ENCODE measurements at places on chromosomes 2 and 18.
A peak's percentile ranks its signal among the peaks of the same experiment; 100 is the strongest.

GRCh38 chr2:196743165-196743564 is 56.3 kb downstream of the GTF3C3 start:
- DNase-seq = no peak

DNA sequence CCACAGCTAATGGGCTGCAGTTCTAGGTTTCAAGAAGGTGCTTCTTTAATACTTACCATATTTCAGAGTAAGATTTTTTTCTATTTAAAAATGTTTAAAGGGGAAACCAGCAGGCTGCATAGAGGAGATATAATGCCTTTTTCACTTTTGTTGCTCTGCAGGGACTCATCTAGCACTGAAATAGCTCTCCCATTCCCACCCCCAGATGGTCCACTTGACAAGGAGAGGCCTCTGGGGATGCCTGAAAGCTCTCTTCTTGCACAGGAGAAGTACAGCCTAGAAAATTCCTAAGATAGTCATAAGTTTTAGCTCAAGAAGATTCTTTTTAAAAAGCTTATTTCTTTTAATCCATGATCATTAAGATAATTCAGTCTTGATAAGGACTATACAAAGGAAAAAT is 126.4 kb downstream of the CDH2 start:
- DNase-seq = no peak

DNA sequence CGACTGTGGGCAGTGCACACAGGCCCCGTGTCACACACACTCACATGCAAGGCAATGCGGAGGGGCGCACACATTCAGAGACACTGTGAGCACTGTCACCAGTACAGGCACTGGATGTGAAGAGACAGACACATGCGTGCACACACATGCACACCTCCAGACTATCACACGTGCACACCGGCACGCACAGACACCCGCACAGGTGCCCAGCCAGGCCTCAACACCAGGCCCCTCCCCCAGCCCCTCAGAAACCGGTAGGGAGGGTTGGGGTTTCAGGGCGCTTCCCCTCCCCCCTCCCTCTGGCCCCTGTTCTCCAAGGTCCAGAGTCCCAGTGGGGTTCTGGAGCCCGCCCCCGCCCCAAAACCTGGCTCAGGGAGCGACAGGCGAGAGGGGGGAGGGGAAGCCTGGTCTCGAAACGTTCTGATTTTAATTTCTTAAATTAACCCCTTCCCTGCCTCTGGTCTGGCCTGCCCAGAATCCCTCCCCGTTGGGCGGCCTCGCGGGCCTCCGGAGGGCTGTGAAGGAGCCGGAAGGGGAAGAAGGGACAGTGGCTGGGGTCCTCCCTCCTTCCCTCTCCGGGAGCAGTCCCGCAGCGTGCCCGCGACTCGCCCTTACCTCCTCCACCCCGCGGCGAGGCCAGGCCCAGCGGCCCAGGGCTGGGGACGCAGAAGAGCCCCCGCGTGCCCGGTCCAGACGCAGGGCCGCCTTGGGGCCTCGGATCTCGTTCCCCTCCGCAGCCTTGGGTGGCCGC is 558 bp downstream of the FBXO41 start:
- no peak for DNase-seq

DNA sequence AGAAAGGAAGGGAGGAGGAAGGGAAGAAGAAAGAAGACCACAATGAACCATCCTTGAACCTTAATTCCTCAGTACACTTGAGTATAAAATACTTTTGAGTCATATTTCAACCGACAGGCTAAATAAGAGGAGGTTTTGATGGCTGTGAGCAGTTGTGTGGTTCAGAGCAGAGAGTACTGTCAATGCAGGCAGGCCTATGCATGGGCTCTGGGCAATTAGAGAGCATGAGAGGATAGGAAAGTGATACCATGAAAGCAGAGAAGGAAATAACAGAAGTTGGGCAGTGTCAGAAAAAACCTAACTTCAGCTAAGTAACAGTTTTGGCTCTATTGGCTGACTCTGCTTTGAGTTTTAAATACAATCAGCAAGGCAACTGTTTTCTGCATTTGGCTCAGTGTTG is 123.6 kb upstream of the STK17B start:
- DNase-seq = no peak

- DNase-seq = no peak
Observed at GRCh38 chr2:228942856-228943255, 328.2 kb downstream of the PID1 start.

DNA sequence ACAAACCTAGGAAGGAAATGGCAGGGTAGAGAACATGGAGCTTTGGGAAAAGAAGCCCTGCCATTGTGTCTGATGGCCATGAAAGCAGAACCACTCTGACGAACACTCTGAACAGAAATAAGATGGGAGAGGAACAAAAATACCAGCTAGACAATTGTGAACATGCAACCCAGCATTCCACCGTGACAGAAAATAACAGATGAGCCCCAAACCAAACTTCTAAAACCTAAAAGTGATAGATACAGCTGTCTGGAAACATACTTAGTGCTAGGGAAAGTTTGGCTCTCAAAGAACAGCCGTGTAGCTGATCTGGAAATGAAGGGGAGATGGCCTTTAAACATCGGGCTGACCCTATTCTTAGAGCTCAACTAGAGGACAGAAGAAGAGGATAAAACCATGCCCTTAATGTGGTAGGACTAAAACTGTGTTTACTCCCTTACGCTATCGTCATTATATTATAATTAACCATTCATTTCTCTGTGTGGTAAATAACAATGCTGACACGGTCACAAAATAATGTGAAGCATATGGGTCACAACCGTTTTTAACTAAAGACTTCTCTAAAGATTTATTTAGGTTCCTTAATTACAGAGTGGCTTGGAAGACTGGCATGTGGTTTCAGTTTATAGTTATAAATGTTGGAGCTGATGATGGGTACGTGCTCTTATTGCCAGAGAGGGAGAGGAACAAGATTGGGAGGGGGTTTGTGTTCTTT is 80.6 kb downstream of the MYO1B start:
- no peak for DNase-seq

GRCh38 chr2:218890369-218890768 is 9.7 kb downstream of the WNT10A start:
- DNase-seq = no peak

GRCh38 chr2:191688934-191689695 is 11.2 kb downstream of the NABP1 start:
- peak; percentile 81 for DNase-seq

GRCh38 chr2:217802266-217802665 is 200.5 kb downstream of the TNS1 start:
- no peak for DNase-seq

- DNase-seq = no peak
Observed at GRCh38 chr2:114421781-114422180, 20.7 kb upstream of the DPP10 start.

DNA sequence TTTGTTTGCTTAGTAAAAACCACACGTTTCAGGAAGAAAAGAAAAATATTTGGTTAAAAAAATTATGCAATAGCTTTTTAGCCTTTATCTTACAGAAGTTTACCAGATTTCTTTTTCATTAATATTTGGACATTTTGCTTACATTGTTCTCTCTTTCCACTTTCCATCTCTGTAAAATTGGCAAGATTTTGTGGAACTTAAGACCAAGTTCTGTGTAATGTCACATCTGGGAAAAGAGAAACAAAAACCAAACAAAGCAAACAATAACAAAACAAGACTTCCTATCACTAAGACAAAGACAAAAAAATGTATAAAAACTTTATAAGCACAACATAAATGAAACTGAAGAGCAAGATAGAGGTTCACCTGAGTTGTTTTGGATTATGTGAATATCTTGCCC is 1392.1 kb upstream of the CELF4 start:
- no peak for DNase-seq

GRCh38 chr2:74070991-74071390 is 76.7 kb downstream of the BOLA3 start:
- DNase-seq = no peak

GRCh38 chr18:36595046-36595817 is 233.6 kb downstream of the TPGS2 start:
- DNase-seq = no peak
